ENCODE measurements at places on chromosomes 16 and 17.

- DNase-seq: no peak
Measured at GRCh38 chr16:1337486-1337885, 4.0 kb downstream of the BAIAP3 start.

GRCh38 chr16:87812200-87812656 lies 46.4 kb upstream of the KLHDC4 start:
- DNase-seq: no peak

DNA sequence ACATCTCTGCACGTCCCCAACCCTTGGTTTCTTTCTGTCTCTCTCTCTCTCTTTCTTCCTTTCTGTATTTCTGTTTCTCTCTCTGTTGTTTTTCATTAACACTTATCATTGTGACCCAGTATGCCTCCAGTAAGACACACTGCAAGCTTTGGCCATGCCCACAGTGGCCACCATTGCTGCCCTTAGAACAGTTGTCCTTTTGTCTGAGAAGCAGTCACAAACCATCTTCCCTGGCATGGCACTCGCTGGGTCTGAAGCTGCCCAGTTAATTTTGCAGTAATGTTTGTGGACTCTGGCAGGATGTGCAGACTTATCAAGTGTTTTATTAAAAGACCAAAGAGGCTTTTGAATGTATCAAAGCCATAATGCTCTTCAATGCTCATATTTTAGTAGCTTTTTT lies 146.9 kb downstream of the MSI2 start:
- no peak for DNase-seq

DNA sequence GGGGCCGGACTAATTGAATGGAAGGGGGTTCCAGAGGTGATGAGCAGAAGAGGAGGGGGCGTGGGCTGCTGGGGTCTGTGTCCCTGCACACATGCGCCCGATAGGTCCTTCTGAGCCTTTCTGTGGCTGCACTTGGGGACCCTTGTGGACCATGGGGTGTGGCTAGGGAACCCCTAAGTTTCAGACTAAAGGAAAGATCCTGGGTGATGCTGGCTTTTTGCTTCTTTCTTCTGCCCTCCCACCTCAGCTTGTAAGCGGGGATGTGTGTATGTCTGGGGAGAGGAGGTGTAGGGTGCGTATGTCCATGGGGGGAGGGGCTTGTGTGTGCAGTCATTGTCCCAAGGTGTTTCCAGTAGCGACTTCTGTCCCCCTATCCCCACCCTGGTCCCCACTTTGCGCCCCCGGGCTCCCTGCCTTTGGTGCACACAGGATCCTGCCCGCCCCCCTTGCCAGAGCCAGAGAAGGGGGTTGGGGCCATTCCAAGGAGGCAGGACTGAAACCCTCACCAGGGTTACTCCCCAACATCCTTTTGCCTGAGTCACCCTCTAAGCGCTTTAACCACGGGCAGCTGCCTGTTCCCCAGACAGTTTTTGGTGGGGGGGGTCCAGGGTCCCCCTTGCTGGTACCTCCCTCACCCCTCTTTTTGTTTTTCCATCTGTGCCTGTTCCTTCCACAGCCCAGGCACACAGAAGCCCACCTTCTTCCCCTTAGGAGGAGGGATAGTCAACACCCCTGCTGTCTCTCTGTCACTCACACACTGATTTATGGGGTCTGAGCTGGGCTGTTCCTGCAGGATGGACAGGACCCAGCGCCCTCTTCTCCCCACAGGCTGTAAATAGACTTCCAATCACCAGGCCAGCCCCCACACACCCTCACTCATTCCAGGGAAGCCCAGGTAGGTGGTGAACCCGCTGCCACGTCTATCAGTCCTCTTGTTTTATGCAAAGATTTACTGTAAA lies 83.2 kb downstream of the ARHGAP23 start:
- DNase-seq: no peak
